Daoy (cell line): ENCODE measurements at places on chromosomes 16 and 17. TPM values are rescaled to one million over a fixed set of nuclear protein-coding genes. Genes with fewer than 3 reads are reported as not detected.

The XYLT1 gene
- total RNA-seq, result 3.8 and 6.9 TPM in 2 replicates

The KNOP1 gene
- total RNA-seq, result 24.6 and 38.2 TPM in 2 replicates

The LRRC75A gene
- total RNA-seq, result 0.97 and 2.6 TPM in 2 replicates

The RGS11 gene
- 0.06 TPM in 1 of 2 replicates, not detected in the other for total RNA-seq

The CD300LB gene
- total RNA-seq, result not detected in 2 replicates

The KRTAP4-6 gene
- total RNA-seq, result not detected in 2 replicates

The KIF1C gene
- 32.3 and 46.6 TPM in 2 replicates for total RNA-seq

The TNFRSF17 gene
- not detected in 2 replicates for total RNA-seq

The COPZ2 gene
- 0.57 and 5.5 TPM in 2 replicates for total RNA-seq
